ENCODE measurements at places on chromosomes 7 and 10. TPM values are rescaled to one million over a fixed set of nuclear protein-coding genes. Genes with fewer than 3 reads are reported as not detected.

GRCh38 chr7:90326500-90326899, 5.4 kb upstream of the FAM237B start:
- no peak for DNase-seq

PDE6C gene
- total RNA-seq = not detected

DNA sequence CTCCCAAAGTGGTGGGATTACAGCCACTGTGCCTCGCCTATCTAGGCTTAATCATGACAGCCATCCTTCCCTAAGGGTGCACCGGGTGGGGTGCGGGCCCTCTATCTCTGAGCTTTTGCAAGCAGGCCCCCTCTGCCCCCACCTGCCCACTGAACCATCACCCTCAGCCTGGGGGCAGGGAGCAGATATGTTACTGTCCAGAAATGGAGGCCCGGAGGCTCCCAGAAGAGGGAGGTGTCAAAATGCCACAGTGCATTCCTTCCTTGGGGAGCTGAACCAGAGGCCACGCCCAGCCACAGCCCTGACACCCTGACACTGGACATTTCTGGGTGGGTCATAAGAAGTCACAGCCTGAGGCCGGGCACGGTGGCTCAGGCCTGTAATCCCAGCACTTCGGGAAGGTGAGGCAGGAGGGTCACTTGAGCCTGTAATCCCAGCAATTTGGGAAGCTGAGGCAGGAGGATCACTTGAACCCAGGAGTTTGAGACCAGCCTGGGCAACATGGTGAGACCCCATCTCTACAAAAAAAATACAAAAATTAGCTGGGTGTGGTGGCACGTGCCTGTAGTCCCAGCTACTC, 129.8 kb upstream of the TNRC18 start:
- DNase-seq = no peak

PPP1R9A gene
- 32.8 TPM for total RNA-seq

ARPC1B gene
- 565 TPM for total RNA-seq

DNA sequence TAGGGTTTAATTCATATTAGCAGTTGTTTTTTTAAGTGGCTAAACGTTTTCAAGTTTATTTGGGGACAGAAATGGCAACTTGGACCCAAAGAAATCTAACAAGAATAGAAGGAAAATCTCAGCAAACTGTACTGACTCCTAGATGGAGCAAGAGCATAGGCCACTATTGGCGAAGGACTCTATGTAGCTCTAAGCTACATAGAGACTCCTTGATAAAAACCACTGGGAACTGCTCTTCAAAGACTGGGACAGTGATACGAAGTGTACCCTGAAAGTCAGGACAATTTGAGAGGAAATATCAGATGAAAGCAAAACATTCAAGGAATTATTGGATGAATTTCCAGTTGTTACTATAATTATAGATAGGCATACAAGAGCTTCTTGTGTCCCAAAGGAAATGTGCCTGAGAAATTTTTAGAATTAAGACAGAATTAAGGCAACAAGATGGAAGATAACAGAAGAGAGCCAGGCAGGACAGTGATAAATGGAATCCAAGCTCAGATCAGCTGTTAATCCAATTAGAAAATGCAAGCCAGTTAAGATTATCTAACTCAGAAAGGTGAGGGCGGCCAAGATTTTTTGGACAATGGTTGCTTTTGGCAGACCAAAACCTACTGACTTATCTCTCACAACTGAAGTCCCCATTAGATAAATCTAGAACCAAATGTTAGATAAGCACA, 103.7 kb upstream of the IFRD1 start:
- no peak for DNase-seq

- no peak for DNase-seq
Measured at GRCh38 chr10:51014680-51015389, 59.5 kb upstream of the PRKG1 start.

ESYT2 gene
- total RNA-seq = 134 TPM

ANKRD61 gene
- not detected for total RNA-seq

DNA sequence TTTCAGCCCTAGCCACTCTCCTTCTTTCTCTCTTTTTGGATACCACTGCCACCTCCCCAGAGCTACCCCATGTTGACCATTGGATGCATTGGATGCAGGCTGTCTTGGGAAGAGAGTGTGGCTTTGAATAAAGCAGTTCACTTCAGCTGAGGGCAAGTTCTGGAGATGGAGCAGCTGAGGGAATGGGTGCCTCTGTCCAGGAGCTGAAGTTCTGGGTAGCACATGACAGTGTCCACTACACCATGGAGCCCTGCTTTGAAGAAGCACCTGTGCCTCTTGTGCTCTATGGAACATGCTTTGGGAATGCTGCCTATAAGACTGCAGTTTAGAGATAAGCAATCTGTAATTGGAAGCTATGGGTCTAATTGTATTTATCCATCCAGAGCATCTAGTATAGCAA, 1028.7 kb downstream of the TYW1 start:
- DNase-seq = no peak

ACSL5 gene
- 11.8 TPM for total RNA-seq

- DNase-seq = no peak
Measured at GRCh38 chr10:111085690-111086353, 9.0 kb downstream of the ADRA2A start.

- DNase-seq = no peak
Measured at GRCh38 chr7:33760834-33761233, 144.5 kb upstream of the BMPER start.

- peak; percentile 59 for DNase-seq
Measured at GRCh38 chr10:34473174-34474008, 341.7 kb downstream of the PARD3 start.

C7orf57 gene
- not detected for total RNA-seq

DNA sequence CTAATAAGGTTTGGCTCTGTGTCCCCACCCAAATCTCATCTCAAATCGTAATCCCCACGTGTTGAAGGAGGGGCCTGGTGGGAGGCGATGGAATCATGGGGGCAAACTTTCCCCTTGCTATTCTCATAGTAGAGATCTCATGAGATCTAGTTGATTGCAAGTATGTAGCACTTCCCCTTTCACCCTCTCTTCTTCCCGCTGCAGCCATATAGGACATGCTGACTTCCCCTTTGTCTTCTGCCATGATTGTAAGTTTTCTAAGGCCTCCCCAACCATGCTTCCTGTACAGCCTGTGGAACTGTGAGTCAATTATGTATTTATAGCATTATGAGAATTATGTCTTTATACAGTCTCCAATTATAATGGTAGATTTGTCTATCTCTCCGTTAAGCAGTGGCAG, 594.5 kb downstream of the ACTR3B start:
- no peak for DNase-seq

DNA sequence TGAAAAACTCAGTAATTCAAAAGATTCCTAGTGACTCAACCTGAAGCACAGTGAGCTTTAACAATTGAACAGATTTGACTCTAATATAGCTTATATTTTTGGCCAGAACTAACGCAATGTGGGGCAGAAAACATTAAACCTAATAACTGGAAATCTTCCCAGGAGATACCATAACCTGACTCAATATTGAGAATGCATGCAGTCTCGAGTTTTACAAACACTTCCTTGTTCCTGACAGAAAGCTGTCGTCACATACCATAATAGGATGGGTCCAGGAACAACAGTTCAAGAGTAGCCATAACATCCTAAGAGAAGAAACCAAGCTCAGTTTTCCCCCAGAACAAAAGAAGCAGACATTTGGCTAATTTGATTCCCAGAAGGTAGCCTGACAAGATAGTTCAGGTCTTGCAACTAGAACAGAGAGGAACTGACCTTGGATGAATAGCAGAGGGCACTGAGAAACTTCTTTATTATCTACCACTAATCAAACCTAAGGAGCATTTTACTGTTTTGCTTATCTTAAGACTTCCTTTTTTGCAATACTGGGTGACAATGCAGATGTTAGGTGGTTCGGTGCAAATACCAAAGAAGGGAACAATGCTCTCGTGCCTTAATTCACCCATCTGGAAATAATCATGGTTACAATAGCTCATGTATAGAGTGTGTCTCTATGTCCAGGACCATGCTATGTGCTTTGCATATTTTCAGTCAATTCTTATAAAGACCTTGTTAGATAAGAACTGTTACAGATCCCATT, 38.6 kb upstream of the ACSL5 start:
- peak; percentile 22 for DNase-seq

GRM3 gene
- total RNA-seq = not detected

GRCh38 chr10:114508376-114508775, 104.1 kb upstream of the AFAP1L2 start:
- no peak for DNase-seq

- peak; percentile 81 for DNase-seq
Measured at GRCh38 chr7:105487579-105488571, 34.2 kb downstream of the PUS7 start.

PLAU gene
- total RNA-seq = 1,509 TPM

DNA sequence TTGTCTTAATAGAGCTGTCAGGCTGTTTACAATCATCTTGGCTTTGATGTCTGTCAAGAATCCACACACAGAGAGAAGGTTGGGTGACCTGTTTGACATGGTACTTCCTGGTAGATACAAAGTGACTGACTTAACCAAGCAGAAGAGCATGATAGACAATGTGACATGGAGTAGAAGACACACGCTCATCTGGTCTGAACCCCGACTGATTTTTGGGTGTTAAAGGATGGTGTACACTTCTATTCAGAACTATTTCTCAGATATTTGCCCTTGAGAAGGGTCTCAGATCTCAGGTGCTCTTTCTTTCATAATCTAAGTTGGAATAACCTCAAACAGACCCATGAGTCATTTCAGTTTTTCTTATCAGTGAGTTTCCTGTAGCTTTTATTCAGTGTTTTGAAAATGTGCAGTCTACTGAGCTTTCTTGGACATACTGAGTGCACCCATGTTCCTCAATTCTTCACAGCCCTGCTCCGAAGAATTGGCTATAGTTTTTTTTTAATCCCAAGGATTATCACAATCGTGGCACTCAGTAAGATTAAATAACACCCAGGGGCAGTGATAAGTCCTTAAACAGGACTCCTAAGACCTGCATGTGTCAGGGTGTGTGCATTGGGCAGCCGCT, 46.4 kb upstream of the NXPH1 start:
- no peak for DNase-seq

GRCh38 chr10:90591629-90592028, 266.2 kb downstream of the HTR7 start:
- no peak for DNase-seq

ADARB2 gene
- total RNA-seq = 0.10 TPM

DNA sequence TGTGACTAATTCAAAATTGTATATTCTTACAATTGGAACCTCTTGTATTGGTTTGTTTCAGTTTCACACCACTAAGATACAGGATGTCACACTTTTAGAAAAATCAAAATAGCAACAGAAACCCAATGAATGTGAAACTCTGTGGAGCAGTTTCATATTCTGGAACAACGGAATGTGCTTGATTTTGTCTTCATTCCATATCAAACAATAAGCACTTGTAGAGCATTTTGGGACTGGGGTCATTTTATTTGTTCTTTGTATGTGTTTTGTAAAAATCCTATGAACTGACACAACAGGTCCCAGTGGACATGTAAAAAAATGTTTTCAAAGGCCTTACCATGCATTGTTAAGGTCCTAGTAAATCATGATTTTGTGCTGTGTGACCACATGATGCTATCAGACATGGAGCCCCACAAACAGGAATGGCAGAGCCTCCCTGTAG, 123.1 kb downstream of the DKK1 start:
- DNase-seq = no peak

LLCFC1 gene
- total RNA-seq = not detected

DNA sequence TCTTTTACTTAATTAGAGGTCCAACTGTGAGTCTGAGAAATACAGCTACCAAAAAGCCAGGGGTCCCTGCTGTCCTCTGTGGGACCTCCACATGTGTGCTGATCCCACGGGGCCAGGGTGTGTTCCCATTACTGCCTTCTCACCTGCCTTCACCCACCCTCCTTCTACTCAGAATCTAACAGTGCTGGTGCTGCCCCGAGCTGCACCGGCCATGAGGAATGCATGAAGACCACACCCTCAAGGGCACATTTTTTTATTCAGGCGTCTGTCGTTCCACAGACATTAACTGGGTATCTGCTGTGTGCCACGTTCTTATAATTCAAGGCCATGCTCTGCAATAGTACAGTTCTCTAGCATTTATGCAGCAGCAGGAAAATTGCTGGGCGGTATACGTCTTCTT, 188.5 kb upstream of the PFKP start:
- DNase-seq = no peak

- no peak for DNase-seq
Measured at GRCh38 chr10:132062641-132063390, 2.9 kb upstream of the JAKMIP3 start.

- DNase-seq = peak; percentile 26
Measured at GRCh38 chr10:58322072-58322834, 12.6 kb upstream of the UBE2D1 start.

DNA sequence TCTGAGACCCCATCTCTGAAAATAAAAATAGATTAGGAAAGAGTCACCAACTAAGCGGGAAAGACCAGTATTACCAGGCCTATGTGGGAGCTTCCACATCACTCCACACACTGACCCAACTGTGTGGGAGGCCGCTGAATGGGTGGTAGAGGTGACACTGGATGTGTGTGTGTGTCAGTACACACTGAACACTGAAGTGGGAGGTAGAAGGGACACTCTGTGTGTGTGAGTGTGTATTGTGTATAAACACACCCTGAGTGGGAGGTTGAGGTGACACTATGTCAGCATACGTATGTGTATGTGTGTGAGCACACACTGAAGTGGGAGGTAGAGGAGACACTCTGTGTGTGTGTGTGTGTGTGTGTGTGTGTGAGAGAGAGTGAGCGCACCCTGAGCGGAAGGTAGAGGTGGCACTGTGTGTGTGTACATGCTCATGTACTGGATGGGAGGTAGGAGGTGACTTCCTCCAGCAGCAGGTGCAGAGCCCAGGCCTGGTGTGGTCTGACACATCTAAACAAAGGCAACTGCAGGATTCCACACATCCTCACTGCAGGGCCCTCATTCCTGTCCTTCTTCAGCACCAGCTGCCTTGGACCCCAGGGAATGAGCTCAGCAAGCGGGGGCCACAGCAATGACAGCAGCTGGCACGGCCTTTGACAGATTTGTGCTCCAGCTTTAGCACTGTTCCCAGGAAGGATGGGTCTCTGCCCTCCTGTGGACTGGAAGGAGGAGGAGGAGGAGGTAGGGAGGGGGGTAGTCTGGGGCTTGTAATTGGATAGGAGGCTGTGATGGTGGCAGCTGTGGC, 26.5 kb upstream of the RBM20 start:
- DNase-seq = no peak

ADIRF gene
- total RNA-seq = 49.3 TPM

PGAM2 gene
- 0.15 TPM for total RNA-seq

DNA sequence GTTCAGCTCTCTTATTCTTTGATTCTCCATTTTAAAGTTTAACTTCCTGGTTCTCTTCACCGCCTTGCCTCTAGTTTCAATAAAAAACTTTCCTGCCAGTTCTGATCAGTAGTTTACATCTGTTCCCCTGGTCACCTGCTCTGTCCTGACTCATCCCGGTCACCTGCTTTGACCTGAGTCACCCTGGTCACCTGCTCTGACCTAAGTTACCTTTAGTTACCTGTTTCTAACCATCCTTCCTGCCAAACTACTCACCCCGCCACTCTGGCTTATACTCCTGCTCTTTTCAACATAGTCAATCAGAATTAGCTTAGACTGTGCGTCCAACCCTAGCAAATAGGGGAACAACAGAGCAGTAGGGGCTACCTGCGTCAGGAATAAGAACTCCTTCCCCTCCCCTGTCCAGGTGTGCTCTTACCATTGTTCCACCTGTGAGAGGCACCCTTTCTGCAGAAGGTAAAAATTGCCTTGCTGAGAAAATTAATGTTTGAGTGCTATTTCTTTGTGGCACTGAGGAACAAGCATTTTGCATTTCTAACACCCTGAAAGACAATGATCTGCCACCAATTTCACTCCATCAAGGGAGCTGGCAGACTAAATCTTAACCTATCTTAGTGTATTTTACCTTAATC, 263.6 kb downstream of the DOCK4 start:
- no peak for DNase-seq

- DNase-seq = peak; percentile 77
Measured at GRCh38 chr7:131501422-131501821, 55.0 kb downstream of the PODXL start.
